Left ventricle myocardium superior (tissue), 1 donor: ENCODE measurements at places on chromosomes 2 and 18. TPM values are rescaled to one million over a fixed set of nuclear protein-coding genes. Genes with fewer than 3 reads are reported as not detected.

- no peak for DNase-seq
These were observed 1.0 kb upstream of the ZEB2 start for GRCh38 chr2:144520756-144521487.

DNA sequence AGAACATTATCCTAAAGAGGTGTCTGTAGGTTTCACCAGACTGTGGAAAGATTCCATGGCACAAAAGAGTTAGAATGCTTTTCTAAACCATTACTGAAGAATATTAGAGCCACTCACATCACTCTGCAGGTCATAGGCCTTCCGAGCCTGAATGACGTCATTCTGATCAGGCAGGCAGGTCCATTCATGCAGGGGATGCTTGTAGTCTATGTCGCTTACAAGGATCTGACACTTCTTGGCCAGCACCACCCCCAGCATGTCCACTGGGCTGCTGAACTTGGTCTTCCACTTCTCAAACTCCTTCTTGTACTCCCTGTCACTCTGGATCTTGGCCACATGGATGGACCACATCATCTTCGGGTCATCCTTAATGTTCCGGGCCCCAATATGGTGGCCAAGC is 120.1 kb downstream of the NEB start:
- DNase-seq, result no peak

DNA sequence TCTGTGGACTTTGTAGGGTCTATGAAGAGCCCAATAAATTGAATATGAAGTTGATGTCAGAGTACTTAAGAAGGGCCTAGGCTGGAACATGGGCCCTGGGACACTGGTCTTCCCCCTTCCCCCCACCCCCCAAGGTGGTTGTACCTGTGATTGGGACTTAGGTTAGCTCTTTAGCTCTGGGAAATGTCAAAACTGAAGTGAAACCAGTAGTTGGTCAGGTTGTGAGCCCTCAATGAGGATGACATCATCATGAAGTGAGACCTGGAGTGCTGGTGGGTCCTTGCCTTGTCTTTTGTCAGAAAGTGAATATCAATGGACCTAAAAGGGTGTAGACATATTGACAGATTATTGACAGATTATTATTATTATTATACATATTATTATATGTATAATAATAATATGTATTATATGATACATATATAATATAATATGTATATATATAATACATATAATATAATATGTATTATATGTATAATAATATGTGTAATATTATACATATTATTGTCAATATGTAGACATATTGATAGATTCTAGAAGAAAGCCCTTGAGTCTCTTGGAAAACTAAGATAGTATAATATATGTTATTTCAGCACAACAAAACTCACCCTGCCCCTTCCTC is 5.4 kb downstream of the MARS2 start:
- no peak for DNase-seq

GRCh38 chr2:240819858-240820606 is at the start of gene KIF1A:
KIF1A (minus strand) TSS chr2:240820219; CDS start chr2:240797752, 22,467 bp downstream.
- DNase-seq, result no peak

DNA sequence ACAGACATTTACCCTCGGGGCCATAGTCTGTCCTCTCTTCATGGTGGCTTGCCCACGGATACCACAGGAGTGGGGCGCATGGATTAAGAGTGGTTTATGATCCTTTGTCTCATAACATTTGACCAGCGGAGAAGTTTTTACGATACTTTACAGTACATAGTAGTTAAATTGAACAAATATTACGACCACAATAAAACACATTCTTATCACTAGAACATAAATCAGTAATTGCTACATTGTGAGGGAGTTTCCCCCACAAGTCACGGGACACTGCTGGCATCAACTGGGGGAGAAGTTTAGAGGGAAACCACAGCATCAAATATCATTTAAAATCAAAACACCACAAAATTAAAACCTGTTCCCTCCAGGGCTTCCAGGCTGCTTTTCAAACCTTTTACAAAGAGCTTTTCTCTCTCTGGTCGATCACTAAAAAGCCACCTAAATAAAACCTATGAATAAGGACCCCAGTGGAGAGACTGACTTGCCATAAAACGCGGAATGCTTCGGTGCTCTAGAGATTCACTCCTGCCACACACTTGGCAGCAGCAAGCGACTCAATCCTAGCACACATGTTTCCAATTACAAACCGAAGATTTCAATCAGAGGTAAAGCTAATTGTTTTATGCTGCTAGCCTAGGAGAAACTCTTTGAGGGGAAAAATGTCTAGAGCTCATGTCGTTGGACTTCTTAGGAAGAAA is 173.7 kb upstream of the HNRNPA3 start:
- DNase-seq, result no peak

- no peak for DNase-seq
These were observed 263.0 kb downstream of the EIPR1 start for GRCh38 chr2:3114406-3115185.

DNA sequence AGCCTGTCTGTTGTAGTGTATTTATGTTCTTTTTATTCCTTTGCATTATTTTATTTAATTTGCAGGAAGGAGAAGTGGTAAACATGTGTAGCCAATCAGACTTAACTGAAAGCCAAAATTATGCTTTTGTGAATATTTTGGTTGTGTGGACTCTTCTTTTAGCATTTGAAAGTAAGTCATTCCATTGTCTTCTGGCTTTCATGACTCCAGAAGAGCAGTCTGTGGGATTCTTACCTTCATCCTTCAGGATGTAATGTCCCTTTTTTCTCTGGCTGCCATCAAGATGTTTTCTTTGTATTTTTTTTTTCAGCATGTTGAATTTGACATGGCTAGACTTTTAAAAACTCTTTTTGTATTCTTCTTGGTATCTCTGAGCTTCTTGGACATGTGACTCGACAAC is 895.2 kb upstream of the ZEB2 start:
- no peak for DNase-seq

DNA sequence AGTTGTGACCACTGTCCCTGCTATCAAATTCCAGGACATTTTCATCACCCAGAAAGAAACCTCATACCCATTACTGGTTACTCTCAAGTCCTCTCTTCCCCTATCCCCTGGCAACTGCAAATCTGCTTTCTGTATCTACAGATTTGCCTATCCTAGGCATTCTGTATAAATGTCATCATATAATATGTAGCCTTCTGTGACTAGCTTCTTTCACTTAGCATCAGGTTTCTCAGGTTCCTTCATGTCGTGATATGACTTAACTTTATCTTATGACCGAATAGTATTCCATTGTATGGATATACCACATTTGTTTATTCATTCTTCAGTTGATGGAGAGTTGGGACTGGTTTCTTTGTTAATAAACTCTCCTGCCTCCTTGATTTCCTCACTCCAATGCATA is 60.5 kb downstream of the PMAIP1 start:
- DNase-seq, result no peak

GRCh38 chr18:22822024-22822423 is 111.1 kb upstream of the RBBP8 start:
- no peak for DNase-seq

GRCh38 chr2:64263315-64263714 is 119.1 kb upstream of the PELI1 start:
- no peak for DNase-seq

GRCh38 chr2:98734823-98735260 is 3.9 kb upstream of the MGAT4A start:
- DNase-seq, result no peak

DNA sequence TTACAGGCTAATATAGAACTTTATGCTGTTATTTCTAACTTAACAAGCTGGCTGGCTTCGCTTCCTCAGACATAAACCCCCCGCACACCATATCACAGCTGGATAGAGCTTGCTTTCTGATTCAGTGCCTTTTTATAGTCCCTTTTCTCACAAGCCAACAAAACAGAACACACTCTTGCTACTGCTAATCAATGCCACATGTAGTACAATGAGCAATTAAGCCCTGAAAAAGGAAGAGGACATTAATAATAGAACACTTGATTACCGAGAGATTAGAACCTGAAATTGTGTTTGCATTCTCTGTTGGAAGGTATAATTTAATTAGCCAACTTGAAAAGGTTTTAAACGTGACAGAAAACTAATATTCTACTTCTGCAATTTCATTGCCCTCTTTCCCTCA is 267.7 kb upstream of the CYRIA start:
- DNase-seq, result no peak

The FAM110C gene
- total RNA-seq, result 5.2 TPM

The PJVK gene
- 1.1 TPM for total RNA-seq

The APCDD1 gene
- 24.9 TPM for total RNA-seq

The IMMT gene
- total RNA-seq, result 301 TPM

The RAB17 gene
- total RNA-seq, result 3.2 TPM

The PKP4 gene
- total RNA-seq, result 70.4 TPM

The DNAJC5G gene
- total RNA-seq, result 2.1 TPM

The RHOB gene
- total RNA-seq, result 182 TPM

The ABCB11 gene
- total RNA-seq, result 0.25 TPM

The GDF7 gene
- 0.32 TPM for total RNA-seq

The IL18R1 gene
- 1.3 TPM for total RNA-seq
